Frontal cortex (tissue), 4 donors: ENCODE measurements at places on chromosomes 5 and 9.

- no peak for DNase-seq
Observed at GRCh38 chr5:108672639-108673038, 75.1 kb upstream of the FER start.

DNA sequence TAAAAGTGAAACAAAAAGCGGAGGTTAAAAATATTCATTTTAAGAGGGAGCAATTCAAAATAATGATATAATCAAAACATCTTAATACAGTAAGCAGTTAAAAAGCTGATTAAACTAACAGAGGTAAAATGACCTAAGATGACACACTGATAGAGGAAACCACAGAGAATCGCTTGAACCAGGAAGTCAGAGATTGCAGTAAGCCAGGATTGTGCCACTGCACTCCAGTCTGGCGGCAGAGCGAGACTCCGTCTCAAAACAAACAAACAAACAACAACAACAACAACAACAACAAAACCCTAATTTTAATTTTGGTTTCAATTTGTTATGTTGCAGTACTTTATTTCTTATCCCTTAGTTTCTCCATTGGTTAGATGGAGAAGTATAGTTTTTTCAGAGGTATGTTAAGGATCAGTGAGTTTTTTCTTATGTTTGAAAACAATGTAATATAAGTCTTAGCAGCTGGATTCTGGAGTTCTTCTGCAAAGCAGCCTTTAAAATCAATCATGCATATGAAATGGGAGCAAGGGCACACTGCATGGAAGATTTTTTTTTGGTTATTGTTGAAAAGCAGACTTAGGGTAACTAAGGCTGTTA lies 58.5 kb downstream of the MLANA start:
- DNase-seq: no peak

GRCh38 chr9:99211746-99212145 lies 10.0 kb downstream of the ALG2 start:
- DNase-seq: no peak

DNA sequence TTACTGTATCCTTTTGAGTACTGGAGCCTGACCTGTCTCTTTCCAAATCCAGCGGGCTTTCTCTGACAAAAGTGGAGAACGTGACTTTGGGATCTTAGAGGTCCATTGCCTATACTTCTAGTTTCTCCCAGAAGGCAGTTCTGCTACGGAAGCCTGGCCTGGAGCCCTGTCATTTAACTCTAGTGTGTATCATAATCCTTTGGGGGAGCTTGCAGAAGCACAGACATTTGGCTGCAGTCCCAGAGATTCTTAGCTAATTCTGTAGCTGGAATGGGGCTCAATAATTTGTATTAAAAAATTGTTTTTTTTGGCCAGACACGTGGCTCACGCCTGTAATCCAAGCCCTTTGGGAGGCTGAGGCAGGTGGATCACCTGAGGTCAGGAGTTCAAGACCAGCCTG lies 3.0 kb downstream of the HARS2 start:
- no peak for DNase-seq

GRCh38 chr9:134189470-134190231 lies 25.3 kb upstream of the RNU6ATAC start:
- no peak for DNase-seq

DNA sequence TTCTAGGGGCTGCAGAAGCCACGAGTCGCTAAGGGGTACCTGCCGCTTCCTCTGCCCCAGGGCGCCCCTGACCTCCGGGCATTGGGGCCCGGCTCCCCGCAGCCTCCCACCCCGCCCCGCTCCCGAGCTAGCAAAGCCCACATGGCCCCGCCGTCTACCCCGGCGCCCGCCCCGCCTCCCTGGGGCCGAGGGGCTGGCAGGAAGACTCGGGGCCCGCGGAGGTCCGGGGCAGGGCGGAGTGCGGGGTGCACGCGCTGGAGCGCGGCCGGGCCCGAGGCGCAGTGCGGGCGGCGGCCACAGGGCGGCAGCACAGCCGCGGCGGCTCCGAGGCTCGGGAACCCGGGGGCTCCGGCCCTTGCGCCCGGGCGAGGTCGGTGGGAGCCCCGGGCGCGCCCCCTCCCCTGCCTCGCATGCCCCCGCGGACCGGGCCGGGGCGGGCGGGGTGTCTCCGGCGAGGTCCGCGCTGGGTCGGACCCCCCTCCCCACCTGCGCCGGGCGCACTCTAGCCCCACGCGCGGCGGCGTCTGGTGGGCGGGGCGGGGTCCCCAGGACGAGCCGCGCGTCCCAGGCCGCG lies 6.7 kb downstream of the NRARP start:
- peak; percentile 84 for DNase-seq

GRCh38 chr5:101611039-101611438 lies 685.0 kb downstream of the SLCO4C1 start:
- DNase-seq: no peak

DNA sequence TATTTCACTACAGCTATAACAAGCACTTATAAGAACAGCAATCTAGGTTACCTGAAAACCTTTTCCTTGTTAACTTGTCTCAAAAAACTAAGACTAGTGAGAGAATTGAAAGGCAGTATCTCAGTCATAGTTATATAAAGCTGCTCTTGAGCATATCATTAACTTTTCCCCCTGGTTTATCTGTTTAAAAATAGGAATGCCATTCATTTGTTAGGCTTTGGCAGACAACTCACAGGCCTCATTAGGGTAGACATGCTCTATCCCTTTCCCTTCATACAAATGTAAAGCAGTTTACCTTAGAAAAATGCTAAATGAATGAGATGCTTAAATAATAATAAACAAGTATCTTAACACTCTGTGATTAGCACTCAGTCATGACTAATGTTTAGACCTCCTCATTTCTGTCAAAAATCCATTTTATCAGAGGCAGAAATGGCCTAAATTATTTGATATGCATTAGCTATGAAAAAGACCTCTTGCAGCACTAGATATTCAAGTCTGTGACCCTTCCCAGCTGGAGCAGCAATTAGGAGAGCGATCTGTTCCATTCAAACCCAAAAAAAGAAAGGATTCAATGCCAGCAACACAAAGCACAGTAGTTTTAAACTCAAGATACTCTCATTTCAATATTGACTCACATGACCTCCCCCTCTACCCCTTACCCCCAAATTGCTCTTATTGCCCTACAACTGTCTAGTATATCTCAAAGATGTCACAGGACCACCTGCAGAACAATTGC lies 1578.8 kb upstream of the WWC1 start:
- DNase-seq: no peak

- no peak for DNase-seq
Observed at GRCh38 chr5:73922875-73923557, 297.0 kb downstream of the ARHGEF28 start.

DNA sequence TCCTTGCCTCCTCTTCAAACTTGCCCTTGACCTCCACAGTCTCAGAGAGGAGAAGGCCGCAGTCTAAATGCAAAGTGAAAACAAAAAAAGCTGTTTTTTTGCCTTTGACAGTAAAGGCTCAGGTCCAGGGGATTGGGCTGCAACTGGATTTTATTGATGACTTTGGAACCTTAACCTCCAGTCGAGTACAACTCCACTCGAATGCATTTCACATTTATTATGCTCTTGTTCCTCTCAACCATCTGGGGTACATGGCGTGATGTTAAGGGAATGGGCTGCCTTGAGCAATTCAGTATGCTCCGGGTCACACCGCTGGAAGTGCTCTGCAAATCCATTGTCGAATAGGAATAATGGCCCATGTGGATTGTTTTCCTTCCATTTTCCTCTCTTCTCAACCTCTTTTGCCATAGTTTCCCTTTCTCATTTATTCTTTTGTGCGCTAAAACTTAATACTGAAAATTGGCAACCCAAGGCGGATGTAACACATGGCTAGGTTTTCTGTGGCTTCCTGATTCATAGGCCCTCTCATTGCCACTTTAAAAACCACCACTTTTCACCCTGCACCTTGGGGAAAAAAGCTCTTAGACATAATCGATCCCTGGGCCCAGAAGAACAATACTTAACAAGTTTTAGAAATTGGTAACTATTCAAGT lies 34.3 kb downstream of the ITK start:
- DNase-seq: no peak

DNA sequence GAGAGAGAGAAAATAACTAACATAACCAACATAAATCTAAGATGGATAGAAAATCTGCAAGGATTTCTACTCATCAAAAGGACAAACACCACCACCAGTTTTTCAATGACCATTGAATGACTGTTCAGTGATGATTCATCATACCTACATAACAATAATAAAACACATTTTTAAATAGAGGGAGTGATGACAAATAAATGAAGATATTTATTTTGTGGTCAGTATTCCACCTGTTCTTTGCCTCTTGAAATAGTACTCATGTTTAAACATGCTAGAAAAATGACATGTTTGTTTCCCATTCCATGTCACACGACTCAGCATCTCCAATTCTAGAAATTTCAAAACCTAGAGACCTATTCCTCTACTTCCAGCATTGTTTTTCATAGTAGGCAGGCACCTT lies 34.6 kb upstream of the ADAMTS16 start:
- no peak for DNase-seq

DNA sequence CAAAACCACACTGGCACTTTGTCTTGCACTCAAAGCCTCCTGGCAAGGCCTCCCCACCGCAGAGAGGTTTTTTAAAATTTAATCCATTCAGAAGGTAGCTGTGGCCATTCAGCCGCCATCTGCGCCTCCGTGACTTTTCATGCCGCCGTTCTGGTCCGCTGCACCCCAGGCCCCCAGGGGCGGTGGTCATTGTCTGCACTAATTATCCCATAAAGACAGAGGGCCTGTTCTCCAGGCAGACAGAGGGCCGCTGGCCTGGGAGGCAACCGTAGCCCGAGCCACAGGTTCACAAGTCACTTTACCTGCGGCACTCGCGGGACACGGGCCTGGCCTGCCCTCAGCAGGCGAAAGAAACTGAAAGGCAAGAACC lies 49.4 kb downstream of the EXD3 start:
- no peak for DNase-seq

DNA sequence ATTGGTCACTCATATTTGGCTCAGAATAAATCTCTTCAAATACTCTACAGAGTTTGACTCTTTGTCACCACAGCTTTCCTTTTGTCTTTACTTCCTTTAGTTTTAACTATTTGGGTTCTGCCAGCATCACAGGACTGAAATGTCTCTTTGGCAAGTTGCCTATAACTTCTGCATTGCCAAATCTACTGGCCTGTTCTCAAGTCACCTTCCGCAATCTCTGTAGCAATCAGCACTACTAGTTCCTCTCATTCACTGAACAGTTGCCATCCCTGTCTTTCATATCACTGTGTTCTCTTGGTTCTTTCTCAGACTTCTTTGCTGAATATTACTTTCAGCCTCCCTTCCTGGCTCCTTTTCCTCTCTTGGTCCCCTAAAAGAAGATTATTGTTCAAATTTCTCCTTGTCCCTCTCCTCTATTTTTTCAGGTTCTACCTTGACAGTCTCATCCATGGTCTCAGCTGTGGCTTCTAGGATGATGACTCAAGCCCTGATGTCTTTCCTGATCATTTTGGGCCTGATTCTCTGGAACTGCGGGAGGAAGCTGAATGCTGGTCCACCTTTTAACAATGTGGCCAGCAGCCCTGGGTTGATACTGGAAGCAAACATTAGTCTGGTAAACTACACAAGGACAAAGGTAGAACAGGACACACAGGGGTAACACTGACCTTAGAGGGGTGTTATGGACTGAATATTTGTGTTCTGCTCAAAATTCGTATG lies 44.0 kb upstream of the LIFR start:
- DNase-seq: no peak

- no peak for DNase-seq
Observed at GRCh38 chr5:87383216-87383615, 29.5 kb downstream of the CCNH start.

- DNase-seq: no peak
Observed at GRCh38 chr9:19136129-19136528, 8.8 kb upstream of the PLIN2 start.

GRCh38 chr5:10642367-10642766 lies 78.5 kb downstream of the ANKRD33B start:
- no peak for DNase-seq

DNA sequence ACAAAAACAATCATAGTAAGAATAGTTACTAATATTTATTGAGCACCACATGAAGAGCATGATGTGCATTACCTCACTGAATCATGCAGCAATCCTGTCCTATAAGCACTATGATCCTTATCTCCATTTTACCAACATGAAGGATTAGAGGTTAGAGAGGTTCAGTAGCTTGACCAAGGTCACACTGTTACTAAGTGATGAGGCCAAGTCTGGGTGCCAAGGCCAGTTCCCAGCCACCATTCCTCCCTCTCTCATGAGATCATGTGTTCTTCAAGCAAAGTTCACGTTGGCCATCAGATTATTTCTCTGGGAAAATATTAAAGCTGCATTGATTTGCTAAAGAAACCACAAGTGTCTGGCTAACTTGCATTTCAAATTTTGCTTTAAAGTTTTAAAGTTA lies 31.0 kb downstream of the PDE8B start:
- DNase-seq: no peak

- no peak for DNase-seq
Observed at GRCh38 chr5:149466457-149466972, 84.7 kb downstream of the CSNK1A1 start.

DNA sequence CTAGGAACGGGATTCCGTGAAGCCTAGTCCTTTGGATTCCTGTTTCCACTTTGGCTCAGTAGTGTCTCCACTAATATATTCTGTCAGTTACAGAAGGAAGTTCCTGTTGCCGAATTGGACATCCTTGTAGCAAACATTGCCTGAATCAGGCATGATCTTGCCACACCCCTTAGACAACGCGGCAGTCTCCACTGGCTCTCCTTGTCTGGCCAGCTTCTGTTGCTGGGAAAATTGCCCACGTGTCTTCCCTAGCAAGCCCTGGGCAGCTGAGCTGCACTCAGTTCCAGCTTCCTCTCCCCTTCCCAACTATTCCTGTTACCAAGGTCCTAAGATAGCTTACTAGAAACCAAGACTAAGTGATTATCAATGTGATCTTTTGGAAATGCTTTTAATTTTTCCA lies 316.6 kb upstream of the RIOK2 start:
- DNase-seq: no peak

- no peak for DNase-seq
Observed at GRCh38 chr9:72188232-72188631, 39.0 kb downstream of the GDA start.

- DNase-seq: peak; percentile 5
Observed at GRCh38 chr9:110912419-110913291, 125.6 kb downstream of the LPAR1 start.

- no peak for DNase-seq
Observed at GRCh38 chr9:111586378-111586777, 13.1 kb downstream of the PTGR1 start.

- DNase-seq: no peak
Observed at GRCh38 chr5:103451261-103451660, 111.3 kb downstream of the NUDT12 start.

GRCh38 chr9:37978481-37978864 lies 74.5 kb upstream of the SLC25A51 start:
- no peak for DNase-seq

GRCh38 chr5:154714266-154714986 lies 40.8 kb upstream of the LARP1 start:
- DNase-seq: no peak

GRCh38 chr9:92327283-92327850 lies 1.6 kb downstream of the CENPP start:
- DNase-seq: no peak

- DNase-seq: no peak
Observed at GRCh38 chr5:172858990-172859811, 25.1 kb downstream of the ERGIC1 start.
